ENCODE measurements at places on chromosomes 7 and 10.

GRCh38 chr7:113159746-113160339 lies 41.5 kb upstream of the SMIM30 start:
- DNase-seq, result no peak

- peak; percentile 34 for DNase-seq
Measured at GRCh38 chr10:102504179-102504975, 605 bp downstream of the SUFU start.

- DNase-seq, result no peak
Measured at GRCh38 chr7:1765336-1765735, 95.3 kb downstream of the ELFN1 start.

DNA sequence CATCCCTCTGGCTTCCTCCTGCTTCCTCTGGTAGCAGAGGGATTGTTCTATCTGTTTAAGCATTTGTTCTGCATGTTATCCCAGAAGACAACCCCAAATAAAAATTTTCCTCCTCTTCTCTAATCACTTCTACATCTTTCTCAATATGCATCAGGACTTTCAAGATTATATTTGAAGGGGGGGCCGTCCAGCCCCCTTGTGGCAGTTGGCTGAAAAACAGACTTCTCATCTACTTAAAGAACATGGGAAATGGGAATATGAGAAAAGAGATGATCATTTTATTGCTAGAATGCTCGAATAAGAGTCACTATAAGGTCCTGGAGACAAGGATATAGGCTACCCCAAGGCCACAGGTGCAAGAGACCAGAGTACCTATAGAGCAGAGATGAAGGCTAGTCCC lies 466.0 kb downstream of the REEP3 start:
- DNase-seq, result no peak

GRCh38 chr10:126902157-126902556 lies 3.1 kb upstream of the DOCK1 start:
- no peak for DNase-seq

- no peak for DNase-seq
Measured at GRCh38 chr7:116380025-116380424, 119.5 kb upstream of the CAV2 start.

GRCh38 chr10:13891128-13892000 lies 304.6 kb downstream of the PRPF18 start:
- DNase-seq, result no peak

DNA sequence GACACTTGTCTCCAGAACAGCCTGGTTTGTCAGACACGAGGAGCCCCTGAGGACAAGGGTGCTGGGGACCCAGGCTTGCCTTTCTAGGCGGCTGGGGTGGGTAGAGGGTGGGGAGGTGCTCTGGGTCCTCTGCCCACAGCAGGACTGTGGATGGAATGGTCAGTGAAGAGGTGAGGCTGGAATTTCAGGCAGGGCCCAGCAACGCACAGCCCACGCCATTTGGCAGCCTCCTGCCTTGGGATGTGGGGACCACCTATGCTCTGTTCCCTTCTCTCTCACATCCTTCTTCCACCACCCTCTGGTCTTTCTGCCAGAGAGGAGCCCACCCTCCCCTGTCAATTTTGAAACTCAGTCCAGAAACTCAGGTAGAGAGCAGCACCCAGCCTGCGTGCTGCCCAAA lies 103.2 kb downstream of the CXCL12 start:
- DNase-seq, result no peak

- no peak for DNase-seq
Measured at GRCh38 chr7:140542228-140542603, 62.9 kb upstream of the MKRN1 start.

DNA sequence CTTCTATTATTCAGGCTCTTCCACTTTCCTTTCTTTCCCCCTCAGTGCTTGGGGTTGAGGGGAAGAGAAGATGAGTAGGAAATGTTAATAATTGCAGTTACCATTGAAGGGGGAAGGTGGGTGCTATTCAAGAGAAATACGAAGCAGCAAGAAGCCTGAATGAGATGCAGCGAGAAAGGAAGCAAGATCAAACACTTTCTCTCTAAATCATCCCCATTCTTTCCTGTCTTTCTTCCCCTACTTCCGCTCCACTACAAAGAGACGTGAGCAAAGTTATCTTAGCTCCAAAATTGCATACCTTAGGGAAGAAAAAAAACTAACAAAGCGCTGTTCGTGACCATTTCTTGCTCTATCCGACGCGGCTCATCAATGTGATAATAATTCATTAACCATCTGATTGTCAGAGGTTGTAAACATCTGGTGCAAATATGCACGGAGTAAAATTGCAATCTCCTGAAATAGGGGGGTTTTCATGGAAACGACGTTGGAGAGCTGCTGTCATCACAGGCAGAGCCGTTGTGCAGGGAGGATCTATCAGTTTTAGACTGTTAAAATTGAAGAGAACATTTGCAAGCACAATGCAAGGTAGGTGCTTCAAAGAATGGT lies 15.2 kb upstream of the PARD3 start:
- no peak for DNase-seq

GRCh38 chr7:129492391-129492790 lies 9.9 kb upstream of the SMKR1 start:
- DNase-seq, result no peak

GRCh38 chr7:46139079-46139478 lies 218.0 kb upstream of the IGFBP3 start:
- no peak for DNase-seq

DNA sequence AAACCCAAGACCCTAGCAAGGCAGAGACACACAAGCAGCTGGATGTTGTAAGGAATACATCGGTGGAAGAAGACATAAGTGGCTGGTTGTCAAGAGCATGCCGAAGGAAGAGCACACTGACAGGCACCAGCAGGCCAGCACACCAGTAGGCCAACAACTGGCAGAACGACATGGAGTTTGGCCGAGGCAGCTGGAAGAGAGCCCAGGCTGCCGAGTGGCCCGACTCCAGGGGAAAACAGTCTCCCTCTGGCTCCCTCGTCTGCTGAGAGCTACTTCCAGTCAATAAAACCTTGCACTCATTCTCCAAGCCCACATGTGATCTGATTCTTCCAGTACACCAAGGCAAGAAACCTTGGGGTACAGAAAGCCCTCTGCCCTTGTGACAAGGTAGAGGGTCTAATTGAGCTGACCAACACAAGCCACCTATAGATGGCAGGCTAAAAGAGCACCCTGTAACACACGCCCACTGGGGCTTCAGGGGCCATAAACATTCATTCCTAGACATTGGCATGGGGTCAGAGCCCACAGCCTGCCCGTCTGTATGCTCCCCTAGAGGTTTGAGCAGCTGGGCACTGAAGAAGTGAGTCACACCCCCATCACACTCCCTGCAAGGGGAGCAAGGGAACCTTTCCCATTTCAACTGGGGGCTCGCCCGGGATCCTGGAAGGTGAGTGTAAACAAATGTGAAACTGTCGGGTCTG lies 14.7 kb upstream of the TNS3 start:
- peak; percentile 64 for DNase-seq

DNA sequence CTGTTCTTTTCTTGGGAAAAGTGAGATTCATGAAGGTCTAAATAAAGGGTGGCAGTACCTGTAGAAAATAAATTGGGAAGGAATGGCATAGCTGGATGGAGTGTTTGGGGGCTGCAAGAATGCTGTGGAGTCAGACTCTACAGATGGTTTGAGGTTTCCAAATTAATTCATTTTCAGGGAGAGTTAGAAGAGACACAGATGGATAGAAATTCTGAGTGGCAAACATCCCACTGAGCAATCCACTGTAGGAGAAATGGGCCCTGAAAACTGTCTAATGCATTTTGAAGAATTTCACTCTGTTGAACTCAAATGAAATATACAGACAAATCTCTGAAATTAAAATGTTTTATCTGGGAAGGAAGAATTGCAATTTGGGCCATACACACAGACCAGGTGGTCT lies 16.9 kb upstream of the NFE2L3 start:
- no peak for DNase-seq

DNA sequence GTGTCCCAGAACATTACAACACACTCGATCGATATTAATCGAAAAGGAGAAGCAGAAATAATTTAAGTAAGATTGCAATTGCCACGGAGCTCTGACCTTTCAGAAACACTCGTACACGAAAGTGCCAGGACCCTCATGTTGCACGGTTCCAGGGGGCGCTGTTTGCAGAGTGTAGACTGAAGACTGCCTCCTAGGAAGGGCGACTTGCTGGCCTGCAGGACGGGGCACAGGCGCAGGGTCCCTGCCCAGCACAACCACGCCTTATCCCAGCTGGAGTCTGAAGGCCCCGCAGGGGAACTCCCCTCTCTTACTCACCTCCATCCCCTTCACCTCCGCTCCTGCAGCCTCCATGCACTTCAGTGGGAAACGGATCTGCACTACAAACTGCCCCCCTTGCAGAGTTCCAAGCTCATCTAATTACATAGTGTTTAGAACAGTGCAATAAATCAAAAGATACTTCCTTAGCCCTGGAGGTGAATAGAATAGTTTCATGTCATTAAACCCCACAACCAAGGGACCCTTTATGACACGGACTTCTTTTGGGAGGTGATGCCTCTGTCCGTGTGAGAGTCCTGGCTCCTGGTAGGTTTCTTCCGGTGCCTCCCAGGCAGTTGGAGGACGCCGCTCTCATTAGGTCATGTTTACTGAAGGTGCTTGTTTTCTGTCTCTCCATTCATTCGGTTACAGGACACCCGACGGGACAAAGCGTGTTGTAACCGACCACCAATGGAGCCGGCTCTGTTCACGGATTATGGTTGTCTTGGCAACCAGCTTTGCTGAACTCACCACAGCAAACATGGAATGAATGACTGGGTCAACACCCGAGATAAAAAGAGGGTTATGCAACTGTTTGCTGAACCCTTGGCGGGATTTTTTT lies 262.2 kb downstream of the BAMBI start:
- DNase-seq, result peak; percentile 30

DNA sequence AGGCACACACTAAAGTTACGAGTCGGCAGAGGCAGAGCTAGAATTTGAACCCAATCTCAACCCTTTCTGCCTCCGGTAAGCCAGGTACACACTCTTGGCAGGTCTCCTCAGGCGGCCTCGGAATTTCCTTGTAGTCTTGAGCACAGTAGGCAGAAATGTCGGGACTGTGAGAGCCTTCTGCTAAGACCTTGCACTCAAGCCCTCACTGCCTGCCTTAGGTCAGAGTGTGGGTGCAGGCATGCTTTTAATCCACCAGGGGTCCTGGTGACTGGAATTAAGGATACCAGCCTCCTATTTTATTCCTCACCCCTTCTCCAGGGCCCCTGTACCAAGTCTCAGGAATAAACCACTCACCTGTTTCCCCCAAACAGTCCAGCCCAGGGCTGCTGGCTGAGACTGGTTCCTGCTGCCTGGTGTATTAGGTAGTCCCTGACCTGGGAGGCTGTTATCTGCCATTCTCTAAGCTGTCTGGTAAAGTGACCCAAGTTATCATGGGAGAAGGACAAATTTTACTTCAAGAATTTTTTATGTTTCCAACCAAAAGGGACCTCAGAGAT lies 855 bp downstream of the ATP6V1F start:
- no peak for DNase-seq

GRCh38 chr7:111954474-111955381 lies 251.5 kb downstream of the DOCK4 start:
- DNase-seq, result peak; percentile 34

DNA sequence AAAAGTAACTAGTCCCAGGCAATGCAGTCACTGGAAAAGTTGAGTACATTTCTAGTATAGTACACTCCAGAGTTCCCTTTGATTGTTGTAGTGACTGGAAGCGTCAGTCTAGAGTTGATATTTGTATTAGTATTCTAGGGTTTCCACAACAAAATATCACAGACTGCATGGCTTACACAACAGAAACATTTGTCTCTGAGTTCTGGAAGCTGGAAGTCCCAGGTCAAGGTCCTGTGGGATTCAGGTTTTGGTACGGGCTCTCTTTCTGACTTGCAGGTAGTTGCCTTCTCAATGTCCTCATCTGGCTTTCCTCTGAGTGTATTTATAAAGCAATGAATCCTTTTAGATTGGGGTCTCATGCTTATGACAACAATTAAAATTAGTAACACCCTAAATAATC lies 1119.1 kb upstream of the PHF14 start:
- no peak for DNase-seq

- no peak for DNase-seq
Measured at GRCh38 chr7:8564281-8564680, 130.9 kb downstream of the NXPH1 start.

DNA sequence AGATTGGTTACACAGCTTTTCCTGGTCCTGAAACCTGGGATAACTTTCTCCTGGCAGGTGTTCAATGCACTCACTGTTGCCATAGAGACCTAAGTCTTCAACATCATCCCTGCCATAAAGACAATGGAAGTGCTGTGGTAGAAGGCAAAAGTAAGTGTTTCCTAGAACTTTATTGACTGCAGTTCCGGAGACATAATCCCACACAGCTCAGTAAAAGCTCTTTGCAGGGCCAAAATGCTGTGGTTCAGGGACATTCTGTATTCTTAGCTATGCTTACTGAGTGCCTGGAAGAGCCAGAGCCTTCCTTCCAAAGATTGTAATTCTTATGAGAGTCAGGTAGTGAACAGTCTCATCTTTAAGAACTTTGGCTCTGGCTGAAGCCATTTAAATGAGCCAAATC lies 5.3 kb downstream of the WIPF3 start:
- DNase-seq, result peak; percentile 14

Measured in midbrain (tissue), 1 donor.